Right renal pelvis (tissue), 4 donors: ENCODE measurements at places on chromosomes 4 and X. TPM values are rescaled to one million over a fixed set of nuclear protein-coding genes. Genes with fewer than 3 reads are reported as not detected.

The ART3 gene
- polyA plus RNA-seq = 0.45 TPM

The GPM6B gene
- polyA plus RNA-seq = 25.1 TPM

The TMEM35A gene
- polyA plus RNA-seq = 9.9 TPM

The PF4V1 gene
- polyA plus RNA-seq = 0.46 TPM

The SPANXA1 gene
- not detected for polyA plus RNA-seq

The GPR119 gene
- polyA plus RNA-seq = not detected

The GPR143 gene
- polyA plus RNA-seq = 13.7 TPM

The NMU gene
- 8.1 TPM for polyA plus RNA-seq

The HOPX gene
- 13.6 TPM for polyA plus RNA-seq

The ZNF711 gene
- polyA plus RNA-seq = 88.8 TPM

The OPRPN gene
- polyA plus RNA-seq = not detected

The ZIC3 gene
- not detected for polyA plus RNA-seq

The RNF150 gene
- 26.6 TPM for polyA plus RNA-seq

GRCh38 chr4:68182382-68182820, 52.7 kb upstream of the TMPRSS11F start:
- DNase-seq = no peak

DNA sequence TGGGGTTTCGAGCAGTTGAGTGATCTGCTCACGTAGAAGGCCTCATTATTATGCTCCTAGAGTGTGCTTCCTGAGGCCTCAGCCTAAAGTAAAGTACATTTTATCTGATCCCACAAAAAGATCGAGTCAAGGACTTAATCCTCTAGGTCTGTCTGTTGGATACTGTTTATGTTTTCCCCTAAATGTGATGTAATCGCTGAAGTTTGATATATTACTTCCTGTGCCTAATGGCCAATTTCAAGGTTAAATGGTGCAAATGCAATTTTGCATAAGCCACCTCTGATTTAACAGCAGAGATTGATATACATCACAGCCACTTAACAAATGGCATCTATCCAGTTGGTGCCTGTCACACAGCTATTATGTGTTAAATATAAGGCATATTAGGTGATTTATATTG, 19.4 kb upstream of the SERTM2 start:
- DNase-seq = no peak

DNA sequence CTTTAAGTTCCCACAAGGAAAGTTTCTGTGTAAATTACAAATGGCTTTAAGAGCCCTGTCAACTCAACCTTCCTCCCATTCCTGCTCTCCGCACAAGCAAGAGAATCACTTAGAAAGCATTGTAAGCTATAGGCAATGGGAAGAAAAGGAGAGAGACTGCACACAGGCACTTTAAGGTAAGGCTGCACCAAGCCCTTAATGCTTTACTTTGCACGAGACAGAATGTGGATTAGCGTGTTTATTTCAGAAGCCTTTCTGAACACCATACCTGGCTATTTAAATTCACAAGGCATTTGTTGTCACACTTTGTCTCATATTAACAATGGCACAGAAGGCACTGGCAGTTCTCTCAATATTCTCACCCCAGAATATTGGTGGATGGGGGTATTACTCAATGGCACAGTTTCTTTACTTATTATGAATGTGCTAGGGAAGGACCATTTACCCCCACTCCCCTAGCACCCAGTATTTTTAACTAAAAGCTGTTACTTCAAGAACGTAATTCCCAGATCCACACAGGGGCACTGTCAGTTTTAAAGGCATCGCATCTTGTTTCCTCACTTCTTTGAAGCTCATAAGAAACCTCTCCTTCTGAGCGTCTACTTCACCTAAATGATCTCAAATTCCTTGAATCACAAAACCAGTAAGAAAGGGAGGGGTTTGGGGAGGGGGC, 150.0 kb downstream of the MAML3 start:
- no peak for DNase-seq

DNA sequence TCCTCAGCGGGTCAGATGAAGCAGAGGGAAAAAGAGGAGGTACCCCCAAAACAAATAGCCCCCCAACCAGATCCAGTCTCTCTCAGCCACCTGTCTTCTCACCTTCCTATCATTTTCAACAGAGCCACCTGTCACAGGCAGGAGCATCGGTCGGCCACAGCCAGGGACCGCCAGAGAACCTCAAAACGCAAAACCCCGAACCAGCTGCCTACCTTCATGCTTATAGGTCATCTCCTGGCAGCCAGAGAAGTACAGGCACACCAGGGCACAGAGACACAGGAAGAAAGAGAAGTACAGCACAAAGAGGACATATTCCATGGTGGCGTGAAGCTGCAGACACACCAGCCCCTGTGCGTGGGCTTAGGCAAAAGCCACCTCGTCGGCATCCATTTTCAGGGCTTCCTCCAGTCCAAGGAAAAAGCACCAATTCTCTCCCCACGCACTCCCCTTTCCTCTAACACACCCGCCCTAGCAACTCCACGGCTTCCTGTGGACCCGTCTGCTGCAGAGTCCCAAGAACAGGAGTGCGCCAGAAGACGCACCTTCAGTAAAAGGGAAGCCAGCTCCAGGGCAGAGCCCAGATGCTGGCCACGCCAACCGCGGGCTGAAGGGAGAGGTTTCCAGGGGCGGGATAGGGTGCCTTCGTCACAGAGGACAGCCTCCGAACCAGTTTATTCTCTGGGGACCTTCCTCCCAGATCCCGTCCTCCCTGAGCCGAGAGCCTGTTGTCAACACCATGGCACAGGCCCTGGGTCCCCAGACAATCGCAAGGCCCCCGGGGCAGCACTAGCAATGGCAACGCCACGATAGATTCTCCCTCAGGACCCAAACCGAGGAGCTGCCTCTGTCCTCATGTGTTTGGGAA, 51.8 kb upstream of the C4orf50 start:
- no peak for DNase-seq

- no peak for DNase-seq
Measured at GRCh38 chr4:76386566-76387305, 34.2 kb downstream of the CCDC158 start.

GRCh38 chrX:42944381-42944998, 166.5 kb upstream of the PPP1R2C start:
- no peak for DNase-seq

GRCh38 chr4:95180531-95181242, 368.1 kb downstream of the UNC5C start:
- DNase-seq = no peak

- DNase-seq = no peak
Measured at GRCh38 chr4:74339501-74339900, 25.4 kb upstream of the EREG start.

DNA sequence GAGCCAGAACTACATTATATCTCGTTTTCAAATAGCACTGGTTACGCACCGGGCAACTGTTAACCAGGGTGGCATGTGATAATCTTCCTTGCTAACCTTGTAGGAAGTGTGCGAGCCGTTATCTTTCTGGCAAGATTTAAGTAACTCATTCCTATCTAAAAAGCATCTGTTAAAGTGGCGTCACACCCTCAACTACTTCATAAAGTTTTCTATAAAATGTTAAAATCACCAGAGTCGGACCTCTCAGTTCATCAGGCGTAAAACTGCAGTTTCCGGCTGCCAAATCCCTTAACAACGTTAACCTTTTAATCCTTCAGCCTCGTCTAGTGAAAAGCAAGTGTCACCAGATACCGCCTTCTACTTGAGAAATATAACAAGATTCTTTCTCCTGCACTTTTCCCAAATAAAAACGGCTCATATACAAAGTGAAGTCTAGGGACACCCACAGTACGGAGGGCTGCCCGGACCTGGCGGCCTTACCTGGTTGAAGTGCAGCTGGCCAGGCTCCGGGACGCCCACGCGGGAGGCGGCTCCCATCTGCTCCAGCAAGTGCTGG, 1.2 kb downstream of the SLC39A8 start:
- no peak for DNase-seq

- no peak for DNase-seq
Measured at GRCh38 chr4:105586638-105587328, 34.4 kb downstream of the ARHGEF38 start.

DNA sequence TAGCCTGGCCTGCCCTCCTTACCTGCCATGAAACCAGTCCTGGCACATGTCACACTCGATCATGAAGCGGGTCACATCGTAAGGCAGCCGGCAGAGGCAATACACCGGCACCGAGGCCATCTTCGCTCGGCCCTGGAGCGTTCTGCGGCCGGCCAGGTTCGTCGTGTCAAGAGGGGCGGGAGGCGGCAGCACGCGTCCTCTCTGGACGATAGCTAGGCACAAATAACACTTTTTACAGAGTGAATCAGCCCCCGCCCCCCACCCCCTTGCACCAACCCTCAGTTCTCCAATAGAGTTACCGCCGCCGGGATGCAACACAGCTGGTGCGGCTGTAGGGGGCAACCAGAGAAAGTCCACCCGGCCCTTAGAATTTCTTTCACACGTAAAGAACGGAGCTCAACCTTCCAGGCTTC, 1.7 kb downstream of the PHF8 start:
- DNase-seq = no peak

- no peak for DNase-seq
Measured at GRCh38 chr4:113502906-113503305, 258.6 kb downstream of the CAMK2D start.

- no peak for DNase-seq
Measured at GRCh38 chrX:148020329-148020728, 39.2 kb downstream of the FMR1NB start.

GRCh38 chr4:53900271-53900649, 164.1 kb downstream of the CHIC2 start:
- DNase-seq = no peak

GRCh38 chr4:14532436-14532835, 469.8 kb upstream of the CPEB2 start:
- no peak for DNase-seq
